ENCODE measurements at places on chromosomes 5 and 9. TPM values are rescaled to one million over a fixed set of nuclear protein-coding genes. Genes with fewer than 3 reads are reported as not detected.

CER1 gene
- total RNA-seq: not detected

ANXA6 gene
- 48.9 TPM for total RNA-seq

CMBL gene
- 4.5 TPM for total RNA-seq

FOXD4L6 gene
- 0.82 TPM for total RNA-seq

FKTN gene
- 21.2 TPM for total RNA-seq

All from frontal cortex (tissue), 4 donors.